ENCODE measurements at places on chromosomes 3 and 15. TPM values are rescaled to one million over a fixed set of nuclear protein-coding genes. Genes with fewer than 3 reads are reported as not detected.

Gene SLC22A13
- total RNA-seq: 0.48 TPM

DNA sequence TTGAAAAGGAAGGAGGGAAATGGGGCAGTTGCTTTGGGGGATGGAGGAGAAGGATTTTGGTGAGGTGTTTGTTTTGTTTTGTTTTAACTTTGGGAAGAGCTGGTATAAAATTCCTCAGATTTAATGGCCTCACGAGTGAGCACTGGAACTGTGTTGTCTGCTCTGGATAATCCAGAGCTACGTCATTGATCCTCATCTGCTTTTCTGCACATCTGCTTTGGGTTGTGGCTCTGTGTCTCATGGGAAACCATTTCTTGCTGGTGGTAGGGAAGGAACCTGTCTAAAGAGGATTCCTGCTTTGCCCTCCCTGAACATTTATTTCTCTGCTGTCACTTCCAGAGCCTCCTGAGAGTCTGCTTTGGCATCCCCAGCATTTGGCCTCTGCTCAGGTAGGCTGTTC, 3.1 kb downstream of the SNRK start:
- peak; percentile 54 for DNase-seq

GRCh38 chr15:77607894-77608261, 24.8 kb downstream of the LINGO1 start:
- peak; percentile 24 for DNase-seq

GRCh38 chr3:68448510-68449383, 483.6 kb downstream of the TAFA4 start:
- DNase-seq: no peak

GRCh38 chr15:34759347-34759746, 4.5 kb upstream of the GJD2 start:
- no peak for DNase-seq

GRCh38 chr3:67647390-67647878, 7.0 kb downstream of the SUCLG2 start:
- no peak for DNase-seq

- no peak for DNase-seq
These were observed 244.7 kb downstream of the NSUN3 start for GRCh38 chr3:94307588-94307987.

- no peak for DNase-seq
These were observed 375.8 kb upstream of the THBS1 start for GRCh38 chr15:39205081-39205480.

DNA sequence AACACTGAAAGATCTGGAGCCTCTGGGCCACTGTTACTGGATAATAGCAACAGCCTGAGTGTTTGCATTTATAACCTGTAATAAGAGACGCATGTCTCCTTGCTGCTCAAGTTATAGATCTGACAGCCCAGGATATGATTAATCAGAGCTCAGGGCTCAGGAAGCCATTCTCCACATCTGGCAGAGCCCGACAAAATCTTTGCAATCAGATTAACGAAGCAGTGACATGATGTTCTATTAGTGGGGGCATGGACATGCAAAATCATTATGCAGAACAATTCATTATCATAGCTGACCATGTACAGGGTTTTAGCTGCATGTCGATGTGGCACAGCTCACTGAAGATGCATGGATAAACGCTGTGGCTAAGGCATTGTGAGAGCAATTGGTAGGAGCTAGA, 730.3 kb downstream of the ZNF385D start:
- no peak for DNase-seq

DNA sequence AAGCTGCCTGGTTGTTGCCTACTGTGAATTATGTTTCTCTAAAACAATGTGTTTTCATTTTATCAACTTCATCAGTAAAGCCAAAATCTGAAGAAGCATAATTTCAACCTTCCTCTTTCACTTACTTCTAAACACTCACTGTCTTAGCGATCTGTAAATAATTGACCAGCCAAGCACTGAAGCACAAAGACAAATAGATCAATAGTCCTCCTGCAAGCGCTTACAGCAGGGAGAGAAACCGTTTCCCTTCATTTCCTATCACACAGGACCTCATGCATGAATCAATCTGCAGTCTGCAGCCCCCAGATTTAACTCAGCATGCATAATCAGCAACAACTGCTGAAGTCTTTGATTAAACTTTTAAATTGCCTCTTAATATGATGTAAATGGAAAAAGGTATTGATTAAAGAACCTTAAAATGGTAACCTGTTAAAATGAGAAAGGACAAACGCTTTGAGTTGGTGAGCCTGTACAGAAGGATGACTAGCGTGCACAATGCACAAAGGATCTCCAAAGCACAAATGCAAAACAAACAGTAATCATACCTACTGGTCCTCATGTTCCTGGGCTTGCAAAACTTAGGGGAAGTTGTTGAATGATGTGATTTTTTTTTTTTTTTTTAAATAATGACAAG, 370.2 kb upstream of the ZNF385D start:
- no peak for DNase-seq

DNA sequence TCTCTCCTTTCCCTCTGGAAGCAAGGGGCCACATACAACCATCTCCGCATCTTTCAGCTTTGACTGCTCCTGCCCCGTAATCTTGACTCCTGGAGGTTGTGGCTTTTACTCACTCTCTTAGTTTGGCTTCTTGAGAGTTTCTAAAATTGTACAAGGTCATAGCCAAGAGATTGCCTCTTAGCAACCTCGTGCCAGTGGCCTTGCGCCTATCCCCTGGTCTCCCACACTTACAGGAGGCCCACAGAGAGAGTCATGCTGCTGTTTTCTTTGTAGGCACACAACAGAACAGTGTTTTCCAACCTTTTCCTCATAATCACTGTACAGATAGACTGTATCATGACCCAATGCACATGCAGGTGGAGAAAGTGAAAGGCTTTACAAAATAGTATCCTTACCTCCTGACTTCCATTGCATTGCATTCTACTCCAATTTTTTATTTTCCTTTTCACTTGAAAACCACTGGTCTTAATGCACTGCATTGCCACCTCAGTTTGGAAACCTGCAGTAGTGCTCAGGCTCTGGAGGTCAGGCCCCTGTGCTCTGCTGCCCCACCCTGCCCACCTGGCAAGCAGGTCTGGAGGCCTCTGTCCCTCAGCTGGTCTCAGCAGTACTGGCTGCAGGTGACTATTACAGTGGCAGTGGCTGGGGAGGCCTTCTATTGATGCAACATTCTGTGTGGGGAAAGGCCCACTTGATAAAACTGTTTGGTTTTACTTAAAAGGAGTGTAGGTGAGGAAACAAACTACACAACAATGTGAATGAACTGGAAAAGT, 156.2 kb downstream of the DNAJB8 start:
- no peak for DNase-seq

Gene NME9
- total RNA-seq: 0.48 TPM

DNA sequence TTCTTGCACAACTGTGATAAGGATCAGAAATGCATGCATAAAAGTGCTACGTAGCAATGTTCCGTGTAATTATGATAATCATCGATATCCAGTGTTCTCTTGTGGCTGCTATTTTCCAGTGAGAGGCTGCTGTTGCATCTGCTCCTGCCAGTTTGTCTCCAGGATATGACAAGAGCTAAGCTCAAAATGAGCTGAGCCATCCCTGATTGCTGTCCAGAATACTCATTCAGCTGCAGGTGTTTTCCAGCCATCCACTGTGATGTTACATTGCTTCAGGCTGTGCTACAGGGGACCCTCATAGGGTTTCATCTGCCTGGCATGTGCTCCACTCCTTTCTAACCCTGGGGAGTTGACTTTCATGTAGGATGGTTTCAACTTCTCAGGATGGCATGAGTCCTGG, 976.0 kb downstream of the ROBO1 start:
- no peak for DNase-seq

- no peak for DNase-seq
These were observed 300.5 kb upstream of the ALCAM start for GRCh38 chr3:105065895-105066839.

- DNase-seq: no peak
These were observed 21.3 kb downstream of the RAB6B start for GRCh38 chr3:133874344-133874743.

Gene NEDD4
- 60.7 TPM for total RNA-seq

DNA sequence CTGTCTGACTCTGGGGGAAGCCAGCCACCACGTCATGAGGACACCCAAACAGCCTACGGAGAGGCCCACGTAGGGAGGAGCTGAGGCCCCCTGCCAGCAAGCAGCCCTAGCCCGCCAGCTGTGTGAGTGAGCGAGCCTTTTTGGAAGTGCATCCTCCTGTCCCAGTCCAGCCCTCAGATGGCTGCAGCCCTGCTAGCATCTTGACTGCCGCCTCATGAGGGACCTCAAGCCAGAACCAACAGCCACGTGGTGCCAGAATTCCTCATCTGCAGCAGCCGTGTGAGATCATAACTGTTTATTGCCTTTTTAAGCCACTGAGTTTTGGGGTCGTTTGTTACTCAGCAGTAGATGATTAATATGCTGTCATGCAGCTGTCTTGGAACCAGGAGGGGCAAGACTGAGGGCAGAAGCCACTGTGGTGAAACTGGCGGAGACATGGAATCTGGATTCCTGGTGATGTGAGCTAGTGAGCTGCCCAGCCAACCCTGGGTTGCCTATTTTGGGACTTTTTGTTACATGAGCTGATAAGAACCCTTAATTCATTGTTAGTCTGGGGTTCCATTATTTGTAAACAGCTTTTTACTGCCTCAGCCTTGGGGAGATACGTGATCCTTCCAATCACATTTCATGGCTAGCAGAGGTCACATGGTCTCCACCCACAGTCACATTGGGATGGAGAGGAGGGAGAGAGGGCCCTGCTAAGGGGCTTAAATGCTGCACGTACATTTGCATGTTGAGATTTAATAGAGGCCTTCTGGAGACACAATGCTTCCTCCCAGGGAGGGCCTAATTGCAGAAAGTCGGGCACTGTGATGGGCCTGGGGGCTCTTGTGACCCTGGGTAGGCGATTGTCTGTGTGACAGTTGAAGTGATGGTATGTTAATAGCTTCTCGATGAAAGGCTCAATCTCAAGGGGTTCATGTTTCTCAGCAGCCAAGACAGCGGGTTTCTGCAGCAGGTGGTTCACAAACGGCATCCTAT, 73.8 kb downstream of the RPLP1 start:
- DNase-seq: no peak

DNA sequence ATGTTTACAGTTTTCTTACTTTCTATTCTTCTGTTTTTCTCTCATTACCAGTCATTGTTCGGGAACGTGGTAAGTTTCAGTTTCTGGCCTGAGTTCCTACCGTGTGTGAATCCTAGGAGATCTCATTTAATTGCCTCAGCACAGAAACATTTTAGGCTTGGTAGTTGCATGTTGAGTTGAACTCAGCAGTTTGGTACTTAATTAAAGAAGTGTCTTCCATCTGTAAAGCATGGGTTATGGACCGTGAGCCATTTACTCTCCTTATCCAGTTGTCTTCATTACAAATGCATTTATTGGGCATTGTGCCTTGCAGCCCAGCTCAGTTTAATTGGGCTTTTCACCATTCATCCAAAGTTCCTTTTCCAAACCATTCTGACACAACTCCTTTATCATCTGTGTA, 142.1 kb upstream of the CHRM5 start:
- no peak for DNase-seq
